CD14-positive monocyte (primary cell): ENCODE measurements at places on chromosomes 12 and 14.
A peak's percentile ranks its signal among the peaks of the same experiment; 100 is the strongest.

DNA sequence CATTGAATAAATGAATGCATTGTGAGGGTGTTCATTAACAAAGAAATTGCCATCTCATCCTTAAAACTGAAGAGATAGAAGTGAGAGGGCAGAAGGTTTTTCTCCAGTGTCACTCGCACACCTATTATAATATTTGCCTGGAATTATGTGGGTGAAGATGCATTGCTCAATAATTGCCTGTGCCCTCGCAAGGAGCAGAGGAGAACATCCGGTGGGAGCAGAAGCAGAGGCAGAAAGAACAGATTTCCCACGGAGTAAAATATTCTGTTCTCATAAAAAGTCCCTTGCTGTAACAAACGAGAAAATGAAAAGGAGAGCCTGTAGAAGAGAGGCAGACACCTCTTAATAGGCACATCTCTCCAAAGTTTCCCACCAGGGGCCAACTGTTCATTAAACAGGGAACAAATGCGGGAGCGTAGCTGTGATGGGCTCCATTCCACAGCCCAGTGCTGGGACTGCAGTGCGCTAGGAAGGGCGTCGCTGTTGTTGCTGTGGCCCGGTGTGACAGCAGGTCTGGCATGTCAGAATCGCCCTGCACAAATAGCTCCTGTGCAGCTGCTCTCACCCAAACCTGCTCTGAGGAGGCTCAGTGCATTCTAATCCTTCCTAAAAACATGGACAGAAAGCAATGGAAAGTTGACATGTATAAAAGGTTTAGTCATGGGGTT, 359.8 kb downstream of the APAF1 start:
- DNase-seq = no peak

DNA sequence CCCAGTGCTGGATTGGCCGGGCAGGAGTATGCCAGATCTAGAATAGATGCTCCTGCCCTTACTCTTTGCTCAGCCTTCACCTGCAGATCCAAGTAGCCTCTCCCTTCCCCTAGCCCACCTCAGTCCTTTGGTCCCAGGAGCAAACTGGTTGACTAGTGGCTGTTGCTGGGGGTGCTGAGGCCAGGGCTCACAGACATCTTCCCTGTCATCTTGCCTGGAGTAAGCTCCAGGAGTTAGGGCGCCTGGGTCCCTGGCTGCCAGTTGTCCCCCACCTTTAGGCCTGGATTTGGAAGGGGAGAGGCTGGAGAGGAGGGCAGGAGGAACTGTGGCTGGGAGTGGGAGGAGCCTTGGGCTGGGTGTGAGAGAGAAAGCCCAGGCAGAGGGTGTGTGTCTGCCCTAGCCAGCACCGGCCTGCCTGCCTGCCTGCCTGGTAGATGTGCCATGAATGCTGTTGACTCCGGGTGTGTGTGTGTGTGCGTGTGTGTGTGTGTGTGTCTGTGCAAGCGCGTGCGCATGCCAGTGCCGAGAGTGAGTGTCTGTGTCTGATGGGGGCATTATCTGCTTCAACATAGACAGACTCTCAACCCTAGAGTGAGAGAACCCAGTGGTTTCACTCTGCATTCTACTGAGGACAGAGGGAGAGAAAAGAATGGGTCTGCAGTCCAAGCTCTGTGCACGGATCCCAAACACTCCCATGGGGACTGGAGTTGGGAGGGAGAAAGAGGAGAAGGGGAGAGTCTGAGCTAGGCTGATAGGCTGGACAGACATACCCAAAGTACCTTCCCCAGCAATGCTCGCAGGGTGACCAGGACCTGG, 845 bp upstream of the RARG start:
- no peak for DNase-seq

DNA sequence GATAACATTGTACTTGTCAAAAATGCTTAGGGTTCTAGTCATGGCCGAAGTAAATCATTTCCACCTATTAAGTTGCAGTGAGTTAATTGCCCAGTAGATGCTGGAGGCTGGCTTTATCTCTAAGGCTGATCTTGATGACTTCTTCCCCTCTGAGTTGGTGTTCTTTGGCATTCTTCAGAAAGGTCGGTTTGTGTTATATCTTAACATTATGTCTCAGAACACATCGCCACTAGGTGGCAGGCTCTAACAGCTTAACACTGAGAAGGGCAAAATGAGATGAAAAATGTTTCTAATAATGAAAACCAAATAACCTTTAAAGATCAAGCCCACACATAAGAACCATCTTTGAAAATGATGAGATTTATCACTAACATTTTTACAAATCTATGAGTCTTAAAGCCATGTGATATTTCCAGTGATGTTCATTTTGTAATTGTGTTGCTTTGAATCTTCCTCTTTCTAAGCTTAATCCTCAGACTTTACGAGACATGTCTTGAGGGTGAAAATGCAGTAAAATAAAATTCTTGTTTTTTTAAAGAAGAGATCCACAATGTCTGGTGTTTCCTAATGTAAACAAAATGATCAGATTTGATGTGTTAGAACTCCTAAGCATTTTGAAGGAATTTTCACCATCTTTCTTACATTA, 28.6 kb downstream of the SUDS3 start:
- peak; percentile 13 for DNase-seq

DNA sequence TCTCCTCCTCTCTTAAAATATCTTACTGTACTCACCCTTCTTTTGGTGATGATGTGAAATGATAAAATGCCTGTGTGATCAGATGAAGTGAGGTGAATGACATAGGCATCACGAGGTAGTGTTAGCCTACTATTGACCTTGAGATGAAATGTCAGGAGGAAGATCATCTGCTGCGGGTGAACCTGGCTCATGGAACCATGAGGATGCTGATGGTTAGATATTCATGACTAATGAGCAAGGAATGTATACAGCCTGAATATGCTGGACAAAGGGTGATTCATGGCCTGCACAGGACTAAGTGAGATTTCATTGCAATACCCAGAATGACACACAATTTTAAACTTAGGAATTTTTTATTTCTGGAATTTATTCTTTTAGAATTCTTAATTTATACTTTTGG, 89.6 kb downstream of the DAAM1 start:
- no peak for DNase-seq

GRCh38 chr14:106823552-106823951, 1297.2 kb downstream of the TMEM121 start:
- DNase-seq = no peak

DNA sequence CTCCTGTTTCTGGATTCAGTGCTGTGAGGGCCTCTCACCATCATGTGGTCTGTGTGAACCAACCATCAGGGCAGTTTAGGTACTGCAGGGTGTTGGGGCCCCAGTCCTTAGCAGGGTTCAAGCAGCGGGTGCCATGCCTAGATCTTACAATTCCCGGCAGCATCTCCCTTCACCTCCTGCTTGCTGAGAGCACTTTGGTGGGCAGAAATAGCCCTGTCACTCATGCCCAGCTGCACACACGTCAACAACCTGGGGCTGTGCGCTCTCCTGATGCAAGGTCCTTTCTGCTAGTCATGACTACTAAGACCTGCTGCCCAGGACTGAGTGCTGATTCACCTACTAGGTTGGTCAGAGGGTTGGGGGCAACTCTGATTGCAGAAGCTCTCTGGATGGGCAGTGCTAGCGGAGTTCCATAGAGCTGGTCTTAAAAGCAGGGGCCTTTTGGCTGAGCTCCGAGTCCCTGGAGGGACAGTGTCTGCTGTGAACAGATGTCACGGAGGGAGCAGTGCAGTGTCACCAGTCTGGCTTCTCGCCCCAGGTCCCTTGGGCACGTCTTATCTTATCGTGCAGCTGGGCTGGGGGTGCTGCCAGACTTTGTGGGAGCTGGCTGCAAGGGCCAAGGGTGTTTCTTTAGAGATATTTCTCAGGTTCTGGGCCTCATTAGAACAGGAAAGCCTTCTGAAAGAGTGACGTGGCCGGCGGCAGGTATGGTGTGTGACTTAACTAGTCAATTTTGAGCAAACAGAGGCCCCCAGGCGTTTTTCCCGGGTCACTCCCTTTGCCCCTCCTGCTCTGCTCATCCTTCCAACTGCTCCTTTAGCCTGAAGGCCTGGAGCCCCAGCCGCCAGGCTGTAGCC, 71.8 kb downstream of the NINJ2 start:
- DNase-seq = peak; percentile 33

GRCh38 chr14:70045310-70045709, 143.4 kb downstream of the SLC8A3 start:
- no peak for DNase-seq

- DNase-seq = no peak
Observed at GRCh38 chr14:61932974-61933373, 170.8 kb downstream of the SNAPC1 start.

- DNase-seq = no peak
Observed at GRCh38 chr12:64675795-64676194, 65.5 kb downstream of the RASSF3 start.

- peak; percentile 15 for DNase-seq
Observed at GRCh38 chr12:16165506-16165905, 112.0 kb downstream of the SLC15A5 start.

GRCh38 chr14:76236172-76237130, 84.7 kb downstream of the GPATCH2L start:
- DNase-seq = no peak

DNA sequence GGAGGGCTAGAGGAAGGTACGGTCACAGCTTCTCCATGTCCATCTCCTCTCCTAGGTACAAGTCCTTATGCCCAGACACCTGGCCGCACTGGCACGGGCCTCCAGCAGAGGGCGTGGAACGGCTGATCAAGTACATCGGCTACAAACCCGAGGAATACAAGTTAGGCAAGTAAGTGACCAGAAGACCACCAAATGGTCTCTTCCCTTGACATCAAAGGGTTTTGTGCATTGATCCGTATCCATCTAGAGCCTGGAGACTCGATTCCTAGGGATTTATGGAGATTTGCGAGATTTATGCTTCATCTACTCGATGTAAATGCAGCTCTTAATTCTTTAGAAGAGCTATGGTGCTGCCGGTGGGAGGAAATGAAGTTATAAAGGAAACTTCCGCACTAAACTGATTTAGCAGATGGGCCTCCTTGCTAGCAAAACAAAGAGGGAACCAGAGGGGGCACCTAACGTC, 44.2 kb downstream of the KCTD10 start:
- peak; percentile 52 for DNase-seq

DNA sequence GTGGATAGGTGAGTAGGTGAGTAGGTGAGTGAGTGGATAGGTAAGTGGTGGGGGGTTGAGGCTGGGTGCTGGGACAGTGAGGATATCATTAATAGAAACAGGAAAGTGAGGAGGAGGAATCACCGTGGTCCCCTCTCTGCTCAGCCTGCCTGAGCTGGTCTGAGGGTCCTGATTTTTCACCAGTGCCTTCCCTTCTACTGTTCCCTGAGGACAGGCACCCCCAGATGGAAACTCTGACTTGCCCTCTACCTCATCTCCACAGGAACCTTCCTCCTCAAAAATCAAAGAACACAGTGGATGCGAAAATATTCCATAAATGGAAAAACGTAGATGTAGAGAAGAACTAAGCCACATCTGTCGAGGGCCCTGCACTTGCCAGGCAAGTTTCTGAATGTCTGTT, 1.9 kb downstream of the GPR68 start:
- DNase-seq = no peak

GRCh38 chr14:67679006-67679405, 4.6 kb upstream of the VTI1B start:
- no peak for DNase-seq

DNA sequence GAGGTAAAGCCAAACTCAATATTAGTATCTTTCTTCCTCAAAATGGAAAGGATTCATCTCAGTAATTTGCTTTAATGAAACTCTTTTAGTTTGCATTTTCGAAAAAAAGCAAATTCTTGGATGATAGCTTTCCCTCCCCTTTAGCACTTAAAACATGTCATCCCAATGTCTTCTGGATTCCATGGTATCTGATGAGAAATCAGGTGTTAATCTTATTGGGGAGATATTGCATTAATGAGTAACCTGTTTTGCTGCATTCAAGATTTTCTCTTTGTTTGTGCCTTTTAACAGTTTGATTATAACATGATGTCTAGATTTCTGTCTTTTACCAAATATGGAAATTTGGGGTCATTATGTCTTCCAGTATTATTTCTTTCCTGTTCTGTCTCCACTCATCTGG, 405.1 kb upstream of the FOXG1 start:
- DNase-seq = no peak

DNA sequence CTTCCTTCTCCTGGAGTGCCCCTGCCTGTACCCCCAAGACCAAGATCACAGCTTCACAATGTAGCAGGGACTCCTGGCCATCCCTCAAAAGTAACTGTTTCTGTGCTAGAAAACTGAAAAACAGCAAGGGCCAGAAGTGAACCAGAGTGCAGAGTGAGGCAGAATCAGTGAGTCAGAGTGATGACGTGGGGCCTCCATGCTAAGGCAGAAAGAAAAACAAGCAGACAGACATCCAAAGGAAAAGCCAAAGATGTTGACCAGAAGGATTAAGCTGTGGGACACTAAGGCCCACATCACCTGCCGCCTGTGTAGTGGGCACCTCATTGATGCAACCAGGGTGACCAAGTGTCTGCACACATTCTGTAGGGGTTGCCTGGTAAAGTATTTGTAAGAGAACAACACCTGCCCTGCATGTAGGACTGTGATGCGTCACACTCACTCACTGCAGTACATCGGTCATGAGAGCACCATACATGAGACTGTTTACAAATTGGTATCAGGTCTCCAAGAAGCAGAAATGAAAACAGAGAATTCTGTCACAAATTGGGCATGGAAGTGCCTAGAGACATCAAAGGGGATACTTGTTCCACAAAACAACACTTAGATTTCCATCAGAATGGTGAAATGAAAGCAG, 51.2 kb downstream of the ARMH4 start:
- DNase-seq = no peak

DNA sequence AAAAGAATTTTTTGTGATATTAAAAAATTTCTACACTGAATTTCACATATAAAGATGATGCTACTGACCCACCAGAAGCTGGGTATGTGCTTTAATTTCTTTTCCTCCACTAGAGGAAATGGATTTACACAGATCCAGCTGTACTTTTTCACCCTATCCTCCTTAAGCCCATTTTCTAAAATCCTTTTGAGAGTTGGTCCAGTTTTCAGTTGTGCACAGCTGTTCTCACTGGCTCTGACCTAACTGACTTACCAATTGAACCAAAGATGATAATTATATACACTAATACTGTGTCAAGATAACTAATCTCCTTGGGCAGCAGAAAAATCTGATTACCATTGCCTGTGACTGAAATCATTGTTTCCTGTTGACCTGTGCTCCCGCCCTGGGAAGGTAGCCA, 108.5 kb downstream of the ZFC3H1 start:
- DNase-seq = no peak

DNA sequence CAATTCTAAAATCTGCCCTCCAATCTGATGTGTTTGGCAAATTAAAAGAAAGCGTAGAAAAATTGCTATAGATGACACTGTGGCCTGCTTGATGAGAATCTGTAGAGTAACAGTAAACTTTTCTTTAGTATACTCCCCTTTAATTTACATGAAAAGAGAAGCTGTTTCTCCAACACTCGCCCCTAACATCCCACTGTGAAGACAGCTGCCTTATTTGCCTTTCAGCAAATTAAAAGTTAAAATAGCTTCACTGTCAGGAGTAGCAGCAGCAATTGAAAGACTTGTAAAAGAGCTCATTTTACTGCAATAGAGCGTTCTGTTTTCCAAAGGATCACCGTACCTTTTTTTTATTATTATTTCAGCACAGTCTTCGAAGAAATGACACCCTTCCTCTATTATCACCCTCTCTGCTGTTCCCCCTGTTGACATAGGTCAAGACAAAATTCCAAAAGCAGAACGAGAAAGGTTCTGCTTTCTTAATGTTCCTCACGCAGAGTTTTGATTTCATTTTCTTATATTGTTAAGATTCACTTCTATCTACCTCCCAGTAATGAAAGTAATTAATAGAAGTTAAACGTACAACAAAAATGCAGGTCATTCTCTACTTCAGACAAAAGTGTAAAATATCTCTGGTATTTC, 153.5 kb upstream of the USP15 start:
- DNase-seq = peak; percentile 42
